ENCODE measurements at places on chromosomes 4 and X. TPM values are rescaled to one million over a fixed set of nuclear protein-coding genes. Genes with fewer than 3 reads are reported as not detected.
A peak's percentile ranks its signal among the peaks of the same experiment; 100 is the strongest.

DNA sequence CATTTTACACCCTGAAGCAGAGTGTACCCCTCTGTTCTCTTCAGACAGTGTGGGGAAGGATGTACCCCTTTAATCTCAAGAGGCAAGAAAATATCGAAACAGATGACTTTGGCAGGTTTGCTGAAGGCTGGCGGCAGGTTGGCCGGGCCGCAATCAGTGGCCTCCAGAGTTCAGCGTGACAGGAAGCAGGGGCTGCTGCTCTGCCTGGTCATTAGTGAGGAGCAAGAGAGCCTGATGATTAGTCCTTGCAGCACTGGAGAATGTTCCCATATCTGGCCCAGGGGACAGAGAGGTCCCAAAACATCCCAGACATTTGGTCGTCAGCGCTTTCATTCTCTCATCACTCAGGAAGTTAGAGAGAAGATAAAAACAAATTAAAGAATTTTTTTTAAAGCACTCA lies 352.8 kb downstream of the SPRY1 start:
- DNase-seq, result no peak

DNA sequence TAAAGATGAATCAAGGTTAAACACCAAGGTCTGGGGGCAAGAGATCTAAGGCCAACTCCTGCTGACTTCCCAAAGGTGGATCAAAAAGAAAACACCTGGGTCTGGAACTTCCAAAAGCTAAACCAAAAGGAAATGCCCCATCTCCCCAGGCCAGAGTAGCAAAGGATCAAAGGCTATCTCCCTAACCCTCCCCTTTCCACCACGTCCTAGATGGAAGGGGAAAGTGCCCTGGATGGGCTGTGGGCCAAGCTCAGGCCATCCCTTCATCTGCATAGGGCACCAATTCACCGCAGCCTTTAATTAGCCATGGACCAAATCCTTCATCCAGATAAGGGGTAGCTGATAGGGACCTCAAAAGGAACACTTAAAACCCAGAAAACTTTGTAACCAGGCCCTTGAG lies 100.2 kb downstream of the WDFY3 start:
- DNase-seq, result no peak

The BEX3 gene
- total RNA-seq, result 703 TPM

DNA sequence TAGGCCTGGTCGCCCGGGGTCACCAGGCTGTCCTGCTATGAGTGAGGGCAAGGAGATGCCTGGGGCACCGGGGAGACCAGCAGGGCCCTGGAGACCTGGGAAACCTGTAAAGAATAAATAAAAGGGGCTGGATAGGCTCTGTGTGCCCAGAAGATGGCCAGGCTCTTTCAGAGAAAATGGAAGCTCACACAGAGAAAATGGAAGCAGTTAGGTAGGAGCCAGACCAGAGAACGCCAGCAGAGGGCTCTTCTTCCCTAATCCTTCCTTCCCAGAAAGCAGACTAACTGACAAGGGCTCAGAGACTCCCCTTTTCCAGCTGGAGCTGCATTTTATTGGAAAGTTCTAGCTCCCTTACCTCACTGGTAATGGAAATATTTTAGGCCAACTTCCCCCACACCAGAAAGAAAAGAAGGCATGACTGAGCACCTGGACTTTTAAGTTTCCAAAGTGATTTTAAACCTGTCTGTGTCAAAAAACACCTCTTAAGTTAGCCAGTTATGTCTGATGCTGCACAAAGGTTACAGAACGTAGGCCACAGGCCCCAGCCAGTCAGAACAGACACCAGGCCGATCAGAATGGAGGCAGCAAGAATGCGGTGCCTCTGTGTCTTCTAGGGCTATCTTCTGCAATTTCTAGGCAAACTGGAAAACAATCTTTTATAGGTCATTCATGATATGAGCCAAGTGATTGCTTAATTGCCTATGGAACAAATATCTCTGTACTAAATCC lies 74.0 kb downstream of the ATG4A start:
- peak; percentile 74 for DNase-seq

DNA sequence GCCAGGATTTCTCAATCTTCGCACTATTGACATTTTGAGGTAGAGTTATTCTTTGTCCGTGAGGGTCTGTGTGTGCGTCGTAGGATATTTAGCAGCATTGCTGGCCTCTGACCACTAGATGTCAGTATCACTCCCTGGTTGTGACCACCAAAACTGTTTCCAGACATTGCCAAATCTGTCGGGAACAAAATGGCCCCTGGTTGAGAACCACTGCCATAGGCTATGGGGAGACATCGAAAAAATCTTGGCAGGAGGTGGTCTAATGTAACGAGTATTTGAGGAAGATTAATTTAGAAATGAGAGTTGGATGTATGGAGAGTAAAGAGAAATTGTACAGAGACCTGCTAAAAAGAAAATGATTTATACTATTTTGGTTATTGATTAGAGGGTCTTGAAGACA lies 108.4 kb downstream of the DOCK11 start:
- DNase-seq, result peak; percentile 46

DNA sequence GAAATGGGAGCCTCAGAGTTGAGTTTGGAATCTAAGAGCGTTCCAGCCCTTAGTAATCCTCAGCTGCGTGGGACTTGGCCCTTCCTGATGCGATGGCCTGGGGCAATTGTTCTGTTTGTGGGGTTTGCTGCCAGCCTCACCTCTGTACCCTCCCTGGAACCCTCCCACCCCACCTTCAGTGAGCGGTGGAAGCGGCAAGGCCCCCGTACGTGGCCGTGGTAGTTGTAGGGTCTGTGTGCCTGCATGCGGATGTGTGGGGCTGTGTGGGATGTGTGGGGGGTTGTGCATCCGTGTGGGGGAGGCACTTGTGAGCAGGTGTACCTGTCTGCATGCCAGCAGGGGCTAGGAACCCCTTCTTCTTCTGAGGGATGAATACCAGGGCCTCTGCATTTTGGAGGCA lies 65.4 kb upstream of the ADRA2C start:
- DNase-seq, result no peak

- no peak for DNase-seq
These were observed 138.3 kb downstream of the CRLF2 start for GRCh38 chrX:1074172-1074571.

DNA sequence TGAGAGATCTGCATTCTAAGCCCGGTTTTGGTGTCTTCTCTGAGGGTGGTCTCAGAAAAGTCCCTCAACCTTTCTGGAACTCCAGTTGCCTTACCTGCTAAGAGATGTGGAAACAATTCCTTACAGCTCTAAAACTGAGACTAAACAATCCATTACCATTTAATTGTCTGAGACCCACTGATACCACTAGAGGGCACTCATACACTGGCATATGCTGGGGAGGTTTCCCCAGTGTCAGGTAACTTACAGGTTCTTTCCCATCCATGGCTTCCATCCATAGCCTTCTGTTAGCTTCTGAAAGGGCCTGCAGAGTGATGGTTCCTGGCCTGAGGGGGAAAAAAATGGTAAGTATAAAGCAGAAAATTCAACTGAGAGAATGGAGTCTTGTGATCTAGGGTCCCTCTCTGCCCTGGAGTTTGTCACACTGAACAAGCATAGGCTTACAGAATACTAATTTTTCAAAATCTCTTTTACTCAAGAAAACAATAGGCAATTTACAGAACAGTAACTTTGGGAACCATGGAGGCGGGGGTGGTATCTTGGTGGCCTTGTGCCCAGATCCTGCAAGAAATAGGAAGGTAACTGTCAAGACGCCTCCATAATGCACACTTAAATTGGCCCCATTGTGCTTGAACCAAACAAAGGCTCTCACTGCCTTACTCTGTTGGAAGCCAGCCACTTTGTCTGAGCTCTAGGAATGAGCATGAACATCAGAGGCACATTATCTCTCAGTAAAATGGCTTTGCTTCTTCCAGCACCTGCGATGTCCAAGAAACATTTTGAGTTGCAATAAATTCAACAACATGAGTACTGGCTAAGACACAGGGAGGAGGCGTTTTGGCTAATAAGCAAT lies 236.1 kb downstream of the OPHN1 start:
- peak; percentile 54 for DNase-seq

DNA sequence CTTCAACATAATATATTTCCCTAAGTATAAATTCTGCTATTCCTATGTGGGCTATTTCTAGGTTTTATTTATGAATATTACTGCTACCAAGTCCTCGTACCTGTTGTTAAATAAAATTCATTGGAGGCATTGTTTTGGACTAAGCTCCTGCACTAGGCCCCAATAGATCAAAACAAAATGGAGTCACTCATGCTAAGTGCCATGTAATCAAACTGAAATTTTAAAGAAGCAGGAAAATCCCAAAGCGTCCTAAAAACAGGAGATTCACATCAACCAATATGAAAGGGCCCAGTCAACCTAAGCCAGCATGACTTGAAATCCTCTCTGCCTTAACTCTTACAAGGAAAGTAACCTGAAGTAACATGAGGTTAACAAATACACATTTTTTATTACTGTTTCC lies 743.2 kb downstream of the TRAM1L1 start:
- no peak for DNase-seq

The MPP1 gene
- total RNA-seq, result 12.5 TPM

The BEX1 gene
- total RNA-seq, result 81.4 TPM

The ERCC6L gene
- total RNA-seq, result 9.6 TPM

The SPIN2B gene
- total RNA-seq, result 7.7 TPM

The PPARGC1A gene
- total RNA-seq, result 2.0 TPM

DNA sequence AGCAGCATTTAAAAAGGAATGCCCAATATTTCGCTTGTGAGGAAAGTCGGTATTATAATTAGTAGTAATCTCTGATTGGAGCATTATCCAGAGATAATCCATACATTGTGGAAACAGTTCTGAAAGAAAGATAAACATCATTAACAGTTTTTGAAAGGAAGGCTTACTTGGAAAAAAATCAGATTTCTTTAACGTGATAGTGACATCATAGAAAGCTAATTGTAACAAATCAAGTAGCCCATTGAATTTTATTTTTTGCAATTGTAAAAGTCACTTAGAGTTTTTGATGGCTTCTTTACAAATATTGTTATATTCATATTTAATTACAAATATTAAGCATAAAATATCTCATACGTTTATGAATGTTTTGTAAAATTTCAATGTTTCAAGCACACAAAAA lies 11.6 kb upstream of the NR3C2 start:
- no peak for DNase-seq

GRCh38 chr4:124386648-124387047 lies 325.9 kb downstream of the ANKRD50 start:
- DNase-seq, result no peak

The CT45A9 gene
- not detected for total RNA-seq

DNA sequence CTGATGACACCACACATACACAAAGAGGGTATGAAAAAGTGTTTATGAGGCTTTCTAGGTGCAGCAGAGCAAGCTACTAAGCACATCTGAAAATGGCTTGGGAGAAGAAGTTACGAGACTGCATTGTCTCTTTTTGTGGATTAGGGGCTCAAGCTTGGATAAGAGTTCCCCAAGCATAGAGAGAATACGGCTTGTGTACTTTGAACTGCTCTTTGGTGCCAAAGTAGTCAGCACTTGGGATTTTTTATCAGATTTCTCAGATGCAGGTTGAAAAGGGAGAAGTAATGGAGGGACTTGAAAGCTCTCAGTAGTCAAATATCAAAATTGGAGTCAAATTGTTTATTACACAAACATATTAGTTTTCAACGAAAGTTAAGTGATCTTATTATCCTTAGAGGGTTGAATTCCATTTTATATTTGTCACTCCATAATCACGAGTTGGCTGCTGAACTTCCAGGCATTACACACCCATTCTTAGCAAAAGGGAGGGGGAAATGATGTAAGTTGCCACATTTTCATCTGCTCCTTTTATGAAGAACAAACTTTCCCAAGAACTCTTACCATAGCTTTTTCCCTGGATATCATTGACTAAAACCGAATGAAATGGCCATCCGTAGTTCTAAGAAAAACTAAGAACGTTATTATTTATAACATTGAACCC lies 1904.9 kb downstream of the PCDH7 start:
- DNase-seq, result no peak

DNA sequence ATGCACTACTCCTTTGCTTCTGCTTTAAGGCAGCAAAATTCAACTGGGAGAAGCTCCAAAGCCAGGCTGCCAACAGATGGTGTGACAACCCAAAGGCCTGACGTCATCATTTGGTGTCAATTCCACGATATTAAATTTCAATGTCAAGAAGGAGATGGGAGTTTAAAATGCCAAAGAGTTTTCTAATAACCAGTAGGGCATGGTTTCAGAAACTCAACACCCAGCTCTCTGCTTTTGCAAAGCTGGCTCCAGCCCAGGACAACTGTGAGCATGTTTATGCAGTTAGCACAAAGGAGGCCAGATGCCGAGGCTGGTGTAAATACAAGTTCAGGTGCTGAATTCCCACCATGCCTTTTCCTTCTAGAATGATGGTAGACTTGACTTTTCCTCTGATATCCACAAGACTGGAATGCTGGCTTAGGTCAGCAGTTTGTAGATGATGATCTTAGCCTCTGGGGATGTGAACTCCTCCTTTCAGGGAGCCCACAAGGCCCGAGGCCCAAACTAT lies 67.3 kb downstream of the AFAP1 start:
- DNase-seq, result no peak

Measured in H7 (cell line).